ENCODE measurements at places on chromosomes 7 and 10. TPM values are rescaled to one million over a fixed set of nuclear protein-coding genes. Genes with fewer than 3 reads are reported as not detected.

The TUBAL3 gene
- total RNA-seq = not detected

The UFSP1 gene
- total RNA-seq = 1.8 TPM

The A1CF gene
- not detected for total RNA-seq

The ACTL6B gene
- total RNA-seq = not detected

The LIPJ gene
- total RNA-seq = not detected

- DNase-seq = no peak
These were observed 9.9 kb downstream of the DCLRE1A start for GRCh38 chr10:113843972-113844485.

GRCh38 chr10:104844073-104844472 is 203.0 kb downstream of the SORCS3 start:
- no peak for DNase-seq

DNA sequence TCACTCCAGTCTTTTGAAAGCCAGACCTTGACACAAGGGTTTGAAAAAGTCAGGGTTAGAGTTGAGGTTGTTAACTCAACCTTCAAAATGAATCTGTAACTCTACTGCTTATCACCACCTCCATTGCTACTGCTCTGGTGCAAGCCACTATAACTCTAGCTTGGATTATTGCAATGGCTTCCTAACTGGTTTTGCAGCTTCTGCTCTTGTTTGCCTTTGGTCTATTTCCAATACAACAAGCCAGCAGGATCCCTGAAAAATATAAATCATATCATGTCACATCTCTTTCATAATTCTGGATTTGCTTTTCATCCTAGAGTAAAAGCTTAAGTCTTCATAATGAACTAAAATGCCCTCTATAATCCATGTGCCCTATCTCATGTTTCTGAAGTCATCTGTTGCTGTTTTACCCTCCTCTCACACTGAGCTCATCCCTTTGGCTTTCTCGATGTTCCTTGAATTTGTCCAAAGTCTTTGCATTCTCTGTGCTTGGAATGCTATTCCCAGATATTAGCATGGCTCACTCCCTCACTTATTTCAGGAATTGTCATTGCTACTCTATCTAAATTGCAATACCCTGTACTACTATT is 10.9 kb downstream of the TAS2R60 start:
- DNase-seq = no peak

- no peak for DNase-seq
These were observed 97.3 kb downstream of the CLEC2L start for GRCh38 chr7:139620676-139621344.

DNA sequence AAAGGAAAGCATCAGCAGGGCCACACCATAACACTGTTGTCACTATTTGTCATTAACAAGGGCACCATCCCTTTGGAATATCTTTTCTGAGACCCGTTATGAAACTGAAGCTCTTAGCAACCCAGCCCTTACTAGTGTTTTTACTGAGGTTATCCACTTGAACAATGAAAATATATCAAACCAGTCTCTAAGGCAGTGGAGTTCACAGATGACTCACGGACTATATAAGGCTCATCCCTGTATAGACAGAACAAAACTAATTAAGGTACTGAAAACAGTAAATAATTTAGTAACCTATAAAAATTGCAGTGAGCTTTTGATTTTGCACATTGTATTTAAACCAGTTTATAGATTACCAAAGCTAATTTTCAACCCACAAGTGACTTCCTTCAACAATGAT is 196.0 kb downstream of the ELAPOR2 start:
- no peak for DNase-seq

DNA sequence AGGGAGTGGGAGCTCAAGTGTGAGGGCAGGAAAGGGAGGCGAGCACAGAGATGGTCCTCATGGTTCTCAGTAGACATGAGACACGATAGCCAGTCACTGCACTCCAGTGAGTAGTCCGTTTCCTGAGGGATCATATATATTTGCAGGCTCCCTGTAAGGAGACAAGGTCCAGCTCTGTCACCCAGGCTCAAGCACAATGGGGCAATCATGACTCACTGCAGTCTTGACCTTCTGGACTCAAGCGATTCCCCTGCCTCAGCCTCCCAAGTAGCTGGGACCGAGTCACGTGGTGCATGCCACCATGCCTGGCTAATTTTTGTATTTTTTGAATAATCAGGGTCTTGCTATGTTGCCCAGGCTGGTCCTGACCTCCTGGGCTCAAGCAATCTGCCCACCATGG is 116.7 kb downstream of the CCDC3 start:
- no peak for DNase-seq

DNA sequence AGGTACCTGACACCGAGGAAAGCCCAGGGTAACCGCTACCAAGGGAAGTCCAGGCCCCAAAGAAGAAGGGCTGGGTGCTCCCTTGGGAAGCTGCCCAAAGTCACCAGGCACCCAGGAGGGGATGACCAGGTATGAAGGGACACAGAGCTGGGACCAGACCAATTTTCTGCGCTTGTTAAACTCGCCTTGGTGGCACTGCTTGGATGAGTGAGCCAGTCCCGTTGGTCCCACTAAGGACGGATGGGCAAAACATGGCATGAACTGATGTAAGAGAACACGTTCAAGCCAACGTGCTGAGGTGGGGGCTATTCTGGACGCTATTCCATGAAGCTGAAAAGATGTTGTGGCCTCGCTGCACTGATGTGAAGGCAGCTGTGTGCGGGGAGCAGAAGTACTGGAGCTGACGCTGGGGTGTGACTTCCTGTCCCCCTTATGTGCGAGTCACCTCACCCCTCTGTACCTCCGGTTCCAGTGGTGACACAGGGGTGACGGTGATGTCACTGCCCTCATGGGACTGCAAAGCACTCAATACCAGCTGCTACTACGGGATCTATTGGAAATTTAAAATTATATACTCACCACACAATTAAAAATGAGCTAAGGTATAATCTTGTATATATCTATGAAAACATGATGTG is 73.6 kb downstream of the COBL start:
- DNase-seq = no peak

GRCh38 chr10:70052462-70053217 is at the start of gene MACROH2A2:
TSS of gene MACROH2A2 (plus strand) at chr10:70052846. CDS start at chr10:70075659, 22,813 bp downstream.
- DNase-seq = peak; percentile 72

DNA sequence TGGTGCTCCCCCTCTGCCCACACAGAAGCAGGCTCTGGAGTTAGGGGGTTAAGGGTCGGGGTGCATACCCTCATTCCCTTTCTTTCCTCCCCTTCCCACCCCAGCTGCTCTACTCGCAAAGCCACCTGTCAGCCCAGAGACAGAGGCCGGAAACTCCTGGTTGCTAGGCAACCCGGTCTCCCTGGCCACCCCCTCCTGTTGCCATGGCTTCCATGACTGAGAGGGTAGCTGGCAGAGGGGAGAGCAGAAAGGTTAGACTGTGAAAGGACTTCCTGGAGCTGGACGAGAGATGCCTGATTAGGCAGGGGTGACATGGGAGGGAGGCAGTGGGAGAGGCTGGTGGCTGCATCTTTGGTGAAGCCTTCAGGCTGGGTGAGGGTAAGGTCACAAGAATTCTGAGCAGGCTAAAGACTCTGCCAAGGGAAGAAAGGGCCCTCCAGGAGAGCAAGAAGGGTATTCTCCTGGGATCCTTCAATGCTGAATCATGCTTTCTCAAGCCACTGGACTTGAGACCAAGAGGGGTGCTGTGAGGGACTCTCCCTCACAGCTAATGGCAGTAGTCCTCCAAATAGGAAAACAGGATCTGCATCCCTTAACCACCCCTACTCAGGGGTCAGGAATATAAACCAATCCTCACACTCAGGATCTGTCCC is 5.4 kb downstream of the PSD start:
- no peak for DNase-seq

DNA sequence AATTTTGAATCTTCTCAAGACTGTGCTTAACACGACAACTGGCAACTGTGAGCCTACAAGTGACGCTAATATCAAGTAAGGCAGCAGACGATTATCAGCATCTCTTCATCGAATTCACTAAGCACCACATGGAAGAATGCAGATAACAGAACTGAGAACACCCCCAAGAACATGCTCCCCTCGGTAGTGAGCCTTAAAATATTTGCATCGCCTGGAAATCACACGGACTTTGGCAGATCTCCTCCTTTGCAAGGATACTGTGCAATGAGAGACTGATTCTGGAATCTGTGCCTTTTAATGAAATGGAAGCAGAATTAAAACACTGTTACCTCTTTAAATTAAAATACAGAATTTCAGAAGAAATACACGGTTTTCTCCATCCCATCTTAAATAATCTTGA is 38.2 kb upstream of the NEBL start:
- no peak for DNase-seq
